ENCODE measurements at places on chromosomes 1 and 21.

- DNase-seq: no peak
These were observed 2.8 kb downstream of the REG4 start for GRCh38 chr1:119808491-119808890.

DNA sequence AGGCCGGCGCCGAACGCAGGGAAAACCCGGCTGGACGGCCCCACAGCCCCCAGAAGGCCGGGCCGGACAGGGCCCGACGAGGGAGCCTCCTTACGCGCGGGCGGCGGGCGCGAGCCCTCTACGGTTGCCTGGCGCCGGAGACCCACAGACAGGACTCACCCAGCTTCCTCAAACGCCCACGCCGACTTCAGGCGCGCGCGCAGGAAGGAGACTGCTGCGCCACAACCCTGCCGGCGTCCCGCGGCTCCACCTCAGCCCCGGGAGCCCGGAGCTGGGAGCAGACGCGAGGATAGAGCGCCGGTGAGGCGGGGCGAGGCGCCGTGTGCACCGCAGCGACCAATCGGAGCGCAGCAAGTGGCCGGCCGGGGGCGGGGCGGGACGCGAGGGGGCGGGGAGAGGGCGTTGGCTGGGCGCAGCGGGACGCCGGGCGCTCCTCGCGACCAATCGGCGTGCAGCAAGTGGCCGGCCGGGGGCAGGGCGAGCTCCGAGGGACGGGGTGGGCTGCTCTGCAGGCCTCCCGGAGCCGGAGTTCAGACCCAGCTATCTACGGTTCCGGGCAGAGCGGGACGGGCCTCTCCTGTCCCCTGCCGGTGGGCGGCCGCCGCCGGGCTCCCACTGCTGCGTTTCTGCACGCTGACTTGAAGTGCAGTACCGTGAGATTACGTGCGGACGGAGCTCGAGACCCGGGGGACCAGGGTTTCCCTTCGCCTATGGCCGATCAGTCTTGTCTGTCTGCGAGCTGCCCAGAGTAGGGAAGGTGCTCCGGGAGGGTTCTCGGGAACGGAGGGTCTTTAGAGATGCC, at the start of gene TMEM50B:
TMEM50B (minus strand) TSS at position 296 of the 802 bp plus-strand sequence. CDS start 11,089 bp downstream, outside the sequence.
- DNase-seq: peak; percentile 93

DNA sequence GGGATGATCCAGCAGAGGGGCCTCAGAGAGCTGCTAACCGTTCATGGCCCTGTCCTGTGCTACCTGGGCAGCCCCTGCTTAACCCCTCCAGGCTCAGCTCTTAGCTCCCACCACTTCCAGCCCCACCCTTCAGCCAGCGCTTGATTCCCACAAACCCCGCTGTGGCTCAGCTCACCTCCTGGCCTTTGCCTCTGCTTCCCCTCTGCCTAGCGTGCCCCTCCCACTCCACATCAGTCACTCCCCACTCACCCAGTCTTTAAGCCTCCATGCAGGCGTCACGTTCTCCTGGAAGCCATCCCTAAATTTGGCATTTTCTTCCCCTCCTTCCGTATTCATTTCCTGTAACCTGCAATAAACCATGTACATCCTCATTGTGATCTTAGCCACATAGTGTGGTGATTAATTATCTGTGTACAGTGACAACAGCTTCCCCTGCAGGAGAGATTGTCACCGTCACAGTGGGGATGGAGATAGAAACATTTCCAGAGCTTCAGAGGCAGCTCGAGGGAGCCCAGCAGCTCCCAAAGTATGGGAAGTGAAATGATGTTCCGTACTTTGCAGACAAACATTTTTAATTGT, 65.5 kb downstream of the EPHB2 start:
- DNase-seq: no peak

- DNase-seq: no peak
These were observed 20.6 kb downstream of the PADI2 start for GRCh38 chr1:17098446-17099317.

DNA sequence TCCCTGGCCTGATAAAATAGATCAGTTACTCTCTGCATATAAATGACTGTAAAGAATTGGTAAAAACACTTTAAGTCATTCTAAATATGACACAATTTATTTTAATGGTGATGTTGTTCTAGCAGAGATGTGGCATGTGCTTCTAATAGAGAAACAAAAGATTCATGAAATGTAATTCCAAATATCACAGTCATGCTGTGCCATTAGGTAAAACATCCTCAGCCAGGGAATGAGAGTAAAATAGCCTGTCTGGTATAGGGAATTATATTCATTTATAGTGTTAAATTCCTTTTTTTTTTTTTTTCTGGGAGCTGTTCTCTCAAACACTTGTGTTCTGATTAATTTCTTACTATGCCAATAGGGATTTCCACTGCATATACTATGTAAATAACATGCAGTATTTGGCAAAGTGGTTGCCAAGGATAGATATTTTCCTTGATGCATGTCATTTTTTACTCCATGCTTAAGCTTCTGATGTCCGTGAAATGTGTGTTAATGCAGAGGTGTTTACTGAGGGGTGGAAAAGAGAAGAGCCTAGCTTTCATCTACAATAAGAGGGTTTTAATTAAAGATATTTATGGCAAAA, 67.8 kb downstream of the TMPRSS15 start:
- DNase-seq: no peak

DNA sequence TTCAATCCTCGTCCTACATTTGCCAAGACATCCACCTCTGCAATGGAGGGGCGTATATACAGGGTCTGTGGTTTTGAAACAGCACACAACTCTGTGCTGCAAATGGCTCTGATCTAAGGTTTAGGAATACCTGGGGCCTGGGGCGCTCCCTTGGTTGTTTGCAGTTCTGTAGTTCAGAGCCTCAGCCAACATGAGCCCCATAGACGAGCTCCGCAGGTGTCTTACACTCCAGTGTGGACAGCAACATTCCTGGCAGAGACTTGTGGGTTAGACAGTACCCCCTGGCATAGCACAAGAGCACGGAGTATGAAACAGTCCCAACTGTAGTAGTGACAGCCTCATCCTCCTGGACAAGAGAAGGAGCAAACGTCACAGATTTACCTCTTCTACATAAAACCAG, 120.3 kb upstream of the BARHL2 start:
- no peak for DNase-seq

GRCh38 chr1:112906150-112906698, 49.8 kb downstream of the SLC16A1 start:
- DNase-seq: no peak

DNA sequence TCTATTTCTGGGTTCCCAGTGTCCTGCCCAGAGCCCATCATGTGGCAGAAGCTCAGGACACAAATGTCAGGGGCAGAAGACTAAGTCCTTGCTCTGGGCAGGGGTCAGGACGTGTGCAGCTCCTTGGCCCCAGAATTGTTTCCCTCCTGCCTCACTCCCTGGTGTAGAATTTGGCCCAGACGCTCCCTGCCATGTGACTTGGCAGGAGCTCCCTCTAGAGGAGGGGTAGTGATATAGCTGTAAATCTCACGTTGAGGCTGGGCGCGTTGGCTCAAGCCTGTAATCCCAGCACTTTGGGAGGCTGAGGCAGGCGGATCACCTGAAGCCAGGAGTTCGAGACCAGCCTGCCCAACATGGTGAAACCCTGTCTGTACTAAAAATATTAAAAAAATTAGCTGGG, 91.2 kb downstream of the UBIAD1 start:
- DNase-seq: no peak

GRCh38 chr1:60904099-60904851, 178.1 kb upstream of the NFIA start:
- DNase-seq: no peak

DNA sequence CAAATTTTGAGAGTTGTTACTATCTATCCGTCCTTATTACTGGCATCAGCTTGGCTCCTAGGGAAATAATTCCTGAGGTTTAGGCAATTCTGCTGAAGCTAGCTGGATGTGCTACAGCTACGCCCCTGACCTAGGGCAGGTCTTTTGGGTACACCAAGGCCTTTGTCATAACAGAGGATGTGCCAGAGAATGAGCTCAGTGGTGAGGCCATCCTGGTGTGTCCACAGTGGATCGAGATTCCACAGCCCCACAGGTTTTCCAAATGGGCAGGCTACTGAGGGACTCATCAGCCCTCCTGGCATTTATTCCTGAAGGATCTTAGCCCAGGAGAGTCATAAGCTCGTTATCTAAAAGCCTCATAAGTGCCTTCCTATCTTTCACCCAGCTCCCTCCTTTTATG, 475.2 kb upstream of the USP24 start:
- DNase-seq: no peak

DNA sequence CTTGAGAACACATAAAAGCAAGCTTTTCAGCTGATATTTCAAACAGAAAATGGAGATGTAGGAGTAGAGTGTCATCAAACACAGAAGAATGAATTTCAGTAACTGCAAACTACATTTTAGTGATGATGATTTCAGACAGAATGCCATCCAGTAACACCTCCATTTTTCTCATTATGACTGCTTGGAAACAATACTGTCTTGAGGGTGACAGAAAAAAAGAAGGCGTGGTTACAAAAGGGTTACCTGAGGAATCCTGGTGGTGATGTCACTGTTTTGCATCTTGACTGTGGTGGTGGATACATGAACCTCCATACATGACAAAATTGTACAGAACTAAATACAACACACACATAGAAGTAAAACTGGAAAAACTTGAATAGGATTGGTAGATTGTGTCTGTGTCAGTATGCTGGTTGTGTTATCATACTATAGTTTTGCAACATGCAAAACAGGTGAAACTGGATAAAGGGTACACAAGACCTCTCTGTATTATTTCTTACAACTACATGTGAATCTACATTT, 375.9 kb downstream of the PTBP2 start:
- DNase-seq: no peak

DNA sequence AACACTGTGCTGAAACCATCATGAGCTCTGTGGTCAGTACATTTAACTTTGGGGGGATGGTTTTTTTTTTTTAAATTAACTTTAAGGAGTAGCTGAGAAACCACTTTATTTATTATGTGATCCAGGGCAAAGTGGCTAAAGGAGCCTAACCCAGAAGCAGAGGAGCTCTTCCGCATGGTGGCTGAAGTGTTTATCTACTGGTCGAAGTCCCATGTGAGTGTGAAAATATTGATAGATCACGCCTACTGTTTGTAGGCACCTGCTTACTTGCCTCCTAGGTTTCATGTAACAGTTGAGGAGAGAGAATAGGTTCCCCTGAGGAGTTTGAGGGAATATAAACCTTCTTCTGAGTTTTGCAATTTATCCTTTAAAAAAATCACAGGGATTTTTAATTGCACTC, 181.4 kb downstream of the ZP4 start:
- no peak for DNase-seq

DNA sequence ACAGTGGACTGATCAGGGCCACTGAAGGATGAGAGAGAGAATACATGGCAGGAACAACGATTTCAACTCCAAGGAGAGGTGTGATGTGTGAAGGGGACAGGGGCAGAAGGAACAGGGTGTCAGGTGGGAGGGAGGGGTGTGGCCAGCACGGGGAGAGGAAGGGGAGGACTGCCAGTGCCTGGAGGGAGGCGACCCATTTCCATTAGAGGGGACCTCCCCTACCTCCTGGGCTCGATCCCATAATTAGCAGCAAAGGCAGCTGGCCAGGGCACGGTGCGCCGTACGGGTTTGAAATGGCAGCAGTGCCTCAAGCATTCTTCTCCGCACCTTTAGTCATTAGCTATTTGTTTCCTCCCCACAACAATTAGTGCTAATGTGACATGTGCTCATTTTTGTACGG, 22.7 kb downstream of the CRYAA start:
- no peak for DNase-seq

- no peak for DNase-seq
These were observed 347.6 kb downstream of the CHRM3 start for GRCh38 chr1:239733995-239734394.

- no peak for DNase-seq
These were observed 4.4 kb downstream of the MIER1 start for GRCh38 chr1:66929146-66929688.

DNA sequence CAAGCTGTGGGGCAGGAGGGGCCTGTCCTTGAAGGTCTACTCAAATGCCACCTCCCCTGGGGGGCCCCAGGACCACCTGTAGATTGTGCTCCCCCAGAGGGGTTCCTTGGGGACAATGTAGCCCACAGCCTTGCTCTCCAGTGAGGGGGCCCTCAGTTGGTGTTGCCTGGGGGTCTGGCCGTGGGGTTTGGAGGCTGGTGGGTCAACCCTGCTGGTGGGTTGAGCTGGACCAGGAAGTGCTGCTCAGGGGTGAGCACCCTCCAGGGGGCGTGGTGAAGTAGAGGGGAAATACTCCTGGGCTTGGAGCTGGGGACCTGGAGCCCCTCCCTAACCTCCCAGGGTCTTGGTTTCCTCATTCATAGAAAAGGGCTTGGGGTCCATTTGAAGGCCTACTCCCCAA, 143.6 kb upstream of the WNT4 start:
- DNase-seq: no peak

DNA sequence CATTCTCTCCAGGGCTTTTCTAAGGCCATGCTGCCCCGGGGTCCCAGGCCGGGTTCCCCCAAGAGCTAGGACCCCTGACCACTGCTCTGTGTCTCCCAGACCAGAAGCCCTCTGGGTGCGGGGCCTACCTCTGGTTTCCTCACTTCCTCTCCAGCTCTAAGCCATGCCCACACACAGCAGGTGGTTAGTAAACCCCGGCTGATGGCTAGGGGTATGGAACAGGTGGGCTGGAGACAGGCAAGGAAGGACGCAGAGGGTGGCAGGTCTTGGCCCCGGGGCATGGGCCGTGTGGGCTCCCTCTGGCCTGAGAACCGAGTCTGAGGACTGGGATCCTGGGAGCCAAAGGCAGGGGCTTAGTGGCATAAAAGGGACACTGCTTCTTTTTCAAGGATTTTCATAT, 15.9 kb upstream of the PLCH2 start:
- no peak for DNase-seq

DNA sequence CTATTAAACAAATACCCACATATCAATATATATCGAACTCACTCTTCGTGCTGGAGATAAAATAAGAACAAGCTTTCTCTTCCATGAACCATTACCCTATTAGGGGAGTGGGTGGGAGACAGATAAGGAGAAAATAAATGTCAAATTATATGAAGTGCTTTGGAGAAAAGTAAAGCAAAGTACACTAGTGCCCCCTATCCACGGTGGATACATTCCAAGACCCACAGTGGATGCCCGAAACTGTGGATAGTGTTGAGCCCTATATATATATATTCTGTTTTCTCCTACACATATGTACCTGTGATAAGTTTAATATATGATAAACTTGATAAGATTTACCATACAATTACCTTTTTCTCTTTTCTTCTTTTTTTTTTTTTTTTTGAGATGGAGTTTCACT, 54.6 kb downstream of the FH start:
- no peak for DNase-seq
